WERI-Rb-1 (cell line): ENCODE measurements at places on chromosomes 1 and 21.

DNA sequence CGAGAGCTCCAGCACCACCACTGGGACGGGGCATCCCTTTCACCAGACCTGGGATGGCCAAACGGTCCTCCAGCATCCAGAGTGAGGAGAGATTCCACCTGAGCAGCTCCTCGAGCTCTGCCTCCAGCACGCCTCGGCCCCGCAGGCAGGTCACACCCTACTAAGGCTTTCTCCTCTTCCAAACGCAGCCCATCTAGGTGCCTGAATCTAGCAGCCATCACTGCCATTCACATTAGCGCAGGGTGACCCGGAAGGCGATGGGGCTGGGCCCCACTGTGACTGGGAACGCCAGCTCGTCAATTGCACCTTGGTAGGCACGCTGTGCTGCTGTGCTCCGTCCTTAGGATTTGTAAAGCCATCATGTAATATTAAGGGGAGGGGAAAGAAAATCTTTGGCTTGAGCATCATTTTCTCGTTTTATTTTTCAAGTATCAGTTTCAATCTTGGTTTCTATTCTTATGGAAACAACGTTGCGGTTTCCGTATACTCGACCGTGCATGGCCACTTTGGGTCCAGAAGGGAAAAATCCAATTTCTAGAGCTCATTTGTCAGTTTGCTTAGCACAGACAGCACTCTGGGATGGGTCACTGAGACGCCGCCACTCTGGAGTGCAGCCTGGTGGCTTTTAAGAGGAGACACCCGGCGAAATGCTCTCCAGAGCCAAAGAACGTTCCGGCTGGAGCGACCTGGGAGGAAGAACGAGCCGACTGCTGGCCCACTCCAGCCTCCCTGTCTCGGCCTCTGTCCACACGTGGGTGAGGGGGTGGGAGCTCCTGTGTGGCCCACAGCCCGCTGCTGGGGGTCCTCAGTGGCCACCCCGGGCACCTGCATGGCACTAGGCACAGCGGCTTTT is 173.6 kb downstream of the PRDM16 start:
- DNase-seq, result no peak

DNA sequence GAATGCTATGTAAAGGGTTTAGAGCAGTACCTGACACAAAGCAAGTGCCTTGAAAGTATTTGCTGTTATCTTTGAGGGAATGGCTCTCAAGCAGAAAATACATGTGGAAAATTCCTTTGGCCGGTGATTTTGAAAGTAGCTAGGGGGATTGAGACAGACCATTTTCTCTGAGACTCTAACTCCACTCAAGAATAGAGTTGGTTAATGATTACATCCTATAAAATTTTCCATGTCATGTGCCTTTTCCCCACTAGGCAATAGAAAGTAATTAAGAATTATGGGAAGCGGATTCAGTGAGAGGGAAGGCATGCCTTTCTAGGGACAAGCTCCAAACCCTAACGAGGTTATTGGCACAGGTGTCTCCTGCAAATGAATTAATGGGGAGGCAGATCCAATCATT is 276.0 kb downstream of the GPATCH2 start:
- no peak for DNase-seq

DNA sequence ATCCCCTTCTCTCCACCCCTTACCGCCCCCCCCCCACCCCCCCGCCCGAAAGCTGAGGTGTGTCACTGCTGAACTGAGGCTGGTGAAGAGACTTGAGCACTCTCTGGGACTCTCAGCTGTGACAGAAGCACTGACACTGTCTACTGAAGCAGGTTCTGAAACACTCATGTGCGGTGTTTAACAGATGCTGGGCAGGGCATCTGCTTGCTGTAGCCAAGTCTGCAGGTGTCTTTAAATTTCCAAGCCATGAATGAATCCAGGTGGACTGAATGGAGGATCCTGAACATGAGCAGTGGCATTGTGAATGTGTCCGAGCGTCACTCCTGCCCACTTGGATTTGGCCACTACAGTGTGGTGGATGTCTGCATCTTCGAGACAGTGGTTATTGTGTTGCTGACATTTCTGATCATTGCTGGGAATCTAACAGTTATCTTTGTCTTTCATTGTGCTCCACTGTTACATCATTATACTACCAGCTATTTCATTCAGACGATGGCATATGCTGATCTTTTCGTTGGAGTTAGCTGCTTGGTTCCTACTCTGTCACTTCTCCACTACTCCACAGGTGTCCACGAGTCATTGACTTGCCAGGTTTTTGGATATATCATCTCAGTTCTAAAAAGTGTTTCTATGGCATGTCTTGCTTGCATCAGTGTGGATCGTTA is at the start of gene GPR52:
GPR52 (plus strand) TSS at position 99 of the 665 bp plus-strand sequence; CDS start at position 247, 148 bp downstream.
- no peak for DNase-seq

DNA sequence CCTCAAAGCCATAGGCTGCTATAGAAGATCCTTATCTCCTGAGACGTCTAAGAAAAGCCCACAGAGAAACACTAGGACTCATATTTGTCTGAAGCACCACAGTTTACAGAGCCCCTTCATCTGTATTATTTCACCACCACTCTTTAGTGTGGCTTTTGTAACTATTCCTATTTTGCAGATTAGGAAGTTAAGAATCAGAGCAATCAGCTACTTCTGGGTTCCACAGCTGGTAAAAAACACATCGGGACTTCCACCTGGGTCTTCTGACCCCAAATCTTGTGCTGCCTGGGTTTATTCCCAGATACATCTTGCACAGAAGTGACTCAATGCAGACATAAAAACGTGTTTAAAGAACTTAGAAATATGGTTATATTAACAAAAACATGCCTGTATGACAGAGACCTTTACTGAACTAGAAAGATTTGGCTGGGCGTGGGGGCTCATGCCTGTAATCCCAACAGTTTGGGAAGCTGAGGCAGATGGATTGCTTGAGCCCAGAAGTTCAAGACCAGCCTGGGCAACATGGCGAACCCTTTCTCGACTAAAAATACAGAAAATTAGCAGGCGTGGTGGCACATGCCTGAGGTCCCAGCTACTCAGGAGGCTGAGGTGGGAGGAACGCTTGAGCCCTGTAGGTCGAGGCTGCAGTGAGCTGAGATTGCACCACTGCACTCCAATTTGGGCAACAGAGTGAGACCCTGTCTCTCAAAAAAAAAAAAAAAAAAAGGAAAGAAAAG is 40.9 kb downstream of the ELK4 start:
- peak; percentile 10 for DNase-seq

DNA sequence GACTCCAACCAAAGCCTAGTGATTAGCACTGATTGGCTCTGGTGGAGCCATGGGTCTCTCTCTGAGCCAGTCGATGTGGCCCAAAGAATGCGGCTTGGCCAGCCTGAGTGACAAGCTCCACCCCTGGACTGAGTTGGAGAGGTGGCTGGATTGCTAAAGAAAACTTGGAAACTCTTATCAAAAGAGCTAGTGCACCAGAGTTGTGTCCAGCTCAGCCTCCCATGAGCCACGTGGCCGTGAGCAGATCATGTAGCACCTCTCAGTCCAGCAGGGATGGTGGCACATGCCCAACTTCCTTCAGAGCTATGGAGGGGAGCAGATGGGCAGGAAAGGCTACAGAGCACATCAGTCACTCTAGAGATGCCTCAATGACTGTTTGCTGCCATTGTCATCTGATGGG is 142.8 kb upstream of the VAMP3 start:
- no peak for DNase-seq

GRCh38 chr1:233088613-233089012 is 138.2 kb downstream of the NTPCR start:
- no peak for DNase-seq

DNA sequence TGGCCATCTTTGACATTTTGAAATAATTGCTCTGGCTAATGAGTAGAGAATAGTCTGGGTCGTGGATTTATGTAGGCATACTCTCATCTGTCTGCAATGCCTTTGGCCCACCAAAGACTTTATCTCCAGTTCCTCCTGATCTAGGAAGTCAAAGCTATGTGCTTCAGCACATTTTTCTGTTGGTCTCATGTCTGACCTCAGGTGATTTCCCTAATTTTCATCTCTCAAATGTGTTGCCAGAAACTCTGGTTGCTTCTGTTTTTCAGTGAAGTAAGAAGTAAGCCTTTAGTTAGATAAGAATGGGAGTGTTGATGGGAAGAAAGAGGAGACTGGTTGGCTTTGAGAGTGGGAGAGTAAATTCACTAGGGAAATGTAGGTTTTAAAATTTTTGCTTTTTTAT is 66.4 kb downstream of the GPR88 start:
- DNase-seq, result no peak

GRCh38 chr21:31173881-31174555 is 135.7 kb upstream of the KRTAP19-8 start:
- no peak for DNase-seq

DNA sequence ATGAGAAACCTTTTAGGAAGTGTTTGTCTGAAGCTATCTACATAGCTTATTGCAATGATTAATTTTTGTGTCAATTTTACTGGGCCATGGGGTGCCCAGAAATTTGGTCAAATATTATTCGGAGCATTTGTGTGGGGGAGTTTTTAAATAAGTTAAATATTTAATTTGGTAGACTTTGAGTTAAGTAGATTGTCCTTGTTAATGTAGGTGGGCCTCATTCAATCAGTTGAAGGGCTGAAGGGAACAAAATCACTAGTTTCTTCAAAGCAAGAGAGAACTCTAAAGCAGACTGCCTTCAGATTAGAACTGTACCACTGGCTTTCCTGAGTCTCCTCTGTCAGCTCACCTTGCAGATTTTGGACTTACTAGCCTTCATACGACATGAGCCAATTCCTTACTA is 1008.6 kb upstream of the ADAMTS5 start:
- DNase-seq, result no peak

DNA sequence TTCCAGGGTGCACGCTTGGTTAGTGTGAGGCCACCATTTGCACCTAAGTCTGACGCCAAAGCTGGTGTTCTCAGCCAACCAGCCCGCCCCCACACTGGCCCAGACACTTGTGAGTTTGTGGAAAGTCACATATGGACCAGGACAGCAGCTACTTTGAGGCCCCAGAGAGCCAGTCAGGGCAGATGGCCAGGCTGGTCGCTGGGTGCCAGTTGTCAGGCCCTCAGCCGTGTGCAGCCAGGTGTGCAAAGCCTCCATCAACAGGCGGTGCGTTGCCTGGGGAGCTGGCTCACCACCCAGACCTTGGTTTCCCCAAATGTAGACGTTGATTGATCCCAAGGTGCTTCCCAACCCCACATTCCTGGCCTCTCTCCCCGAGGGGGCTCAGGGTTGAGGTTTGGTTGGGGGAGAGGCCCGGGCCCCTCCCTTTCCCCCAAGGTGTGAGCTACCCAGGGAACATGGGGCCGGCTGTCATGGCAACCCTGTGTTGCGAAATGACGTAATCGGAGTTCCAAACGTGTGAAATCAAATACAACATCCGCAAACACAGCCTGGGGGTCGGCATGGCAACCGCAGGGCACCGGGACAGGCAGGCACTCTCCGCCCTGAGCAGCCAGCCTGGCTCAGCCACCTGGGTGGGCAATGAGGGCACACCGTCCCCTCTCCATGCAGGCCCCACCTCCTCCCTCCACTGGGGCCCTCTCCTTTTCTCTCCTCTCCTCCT is 42.2 kb upstream of the WNT4 start:
- no peak for DNase-seq

- no peak for DNase-seq
Observed at GRCh38 chr21:28714777-28715464, 277.8 kb downstream of the LTN1 start.

GRCh38 chr1:157154291-157154690 is 16.1 kb upstream of the ETV3 start:
- peak; percentile 37 for DNase-seq

- DNase-seq, result no peak
Observed at GRCh38 chr1:64194168-64195080, 9.0 kb upstream of the UBE2U start.

- DNase-seq, result peak; percentile 60
Observed at GRCh38 chr1:151540982-151541377, 871 bp downstream of the TUFT1 start.

DNA sequence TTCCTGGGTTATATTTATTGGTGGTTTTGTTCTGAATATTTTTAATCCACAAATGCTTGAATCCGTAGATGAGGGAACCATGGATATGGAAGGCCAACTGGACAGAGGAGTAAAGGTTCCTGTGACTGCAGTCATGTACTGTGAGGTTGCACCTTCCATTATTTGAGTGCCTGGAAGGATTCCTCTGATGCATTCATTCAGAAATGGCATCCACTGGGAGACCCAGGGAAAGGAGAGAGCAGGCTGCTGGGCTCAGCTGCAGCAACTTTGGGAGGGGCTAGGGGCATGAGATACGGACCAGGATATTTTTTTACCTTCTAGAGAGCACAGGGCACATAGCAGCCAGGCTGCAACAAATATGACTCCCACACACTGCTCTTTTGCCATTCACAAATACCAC is 19.5 kb downstream of the AK2 start:
- DNase-seq, result no peak

DNA sequence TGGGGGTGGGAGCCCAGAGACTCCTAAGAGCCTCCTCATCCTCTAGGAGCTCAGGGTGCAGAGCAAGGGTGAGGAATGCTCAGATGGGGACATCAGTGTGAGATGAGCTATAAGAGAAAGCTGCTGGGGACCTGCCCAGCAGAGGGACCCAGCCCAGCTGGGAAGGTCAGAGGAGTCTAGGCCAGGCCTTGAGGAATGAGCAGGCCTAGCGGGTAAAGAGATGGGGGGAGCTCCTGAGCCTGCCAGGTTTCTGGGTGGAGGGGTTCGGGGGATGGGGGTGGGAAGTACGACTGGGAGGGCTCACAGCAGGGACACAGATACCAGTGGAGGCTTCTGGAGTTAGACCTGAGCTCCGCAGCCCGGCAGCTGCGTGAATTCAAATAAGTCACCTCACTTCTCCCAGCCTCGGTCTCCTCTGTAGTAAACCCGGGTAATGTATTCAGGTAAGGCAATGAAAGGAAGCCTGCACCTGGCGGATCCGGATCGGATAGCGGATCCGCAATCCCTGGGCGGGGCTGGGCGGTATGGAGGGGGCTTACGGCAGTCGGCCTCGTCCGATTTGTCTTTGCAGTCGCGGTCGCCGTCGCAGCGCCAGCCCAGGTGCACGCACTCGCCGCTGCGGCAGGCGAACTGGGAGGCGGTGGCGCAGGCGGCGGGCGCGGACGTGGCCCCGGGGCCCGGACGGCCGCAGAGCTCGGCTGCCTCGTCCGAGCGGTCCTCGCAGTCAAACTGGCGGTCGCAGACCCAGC is 38.0 kb upstream of the MAGOH start:
- no peak for DNase-seq

DNA sequence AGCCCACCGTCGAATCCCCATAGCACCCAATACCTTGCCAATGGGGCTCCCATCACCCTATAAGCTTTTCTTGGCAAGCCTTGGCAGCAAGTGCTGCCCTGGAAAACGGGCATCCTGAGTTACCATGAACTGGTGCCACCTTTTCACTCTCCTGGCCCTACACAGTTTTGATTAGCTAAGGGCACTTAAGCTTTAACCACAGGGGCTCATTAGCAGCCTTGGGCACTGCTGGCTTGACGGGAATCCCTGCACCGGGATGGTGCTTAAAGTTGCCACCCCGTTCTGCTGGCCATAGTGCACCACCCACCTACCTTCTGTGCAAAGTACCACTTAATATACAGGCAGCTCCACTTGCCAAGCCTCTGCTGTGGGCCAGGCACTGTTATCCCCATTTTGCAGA is 13.7 kb downstream of the PARS2 start:
- DNase-seq, result no peak
